Central memory CD8-positive, alpha-beta T cell (primary cell): ENCODE measurements at places on chromosomes 2 and 18.

DNA sequence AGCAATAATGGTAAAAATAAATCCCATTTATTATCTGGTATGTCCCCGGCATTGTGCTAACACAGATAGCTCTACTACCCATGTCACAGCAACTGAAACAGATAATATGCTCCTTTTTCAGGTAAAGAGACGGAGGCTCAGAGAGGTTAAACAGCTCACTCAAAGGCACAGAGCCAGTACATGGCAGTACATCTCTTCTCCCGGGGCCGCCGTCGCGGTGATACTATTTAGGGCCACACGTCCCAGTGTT lies 693 bp upstream of the PDK1 start:
- H3K27me3 ChIP-seq, result no peaks in the 10 kb centered on the region
- peak overlapping the region; percentile 84 for H3K27ac ChIP-seq
- no peak for DNase-seq
- H3K4me1 ChIP-seq, result peaks cover 27% of the 10 kb centered on the region

GRCh38 chr18:49920731-49921130 lies 107.4 kb upstream of the ACAA2 start:
- H3K27me3 ChIP-seq, result peaks cover 96% of the 10 kb centered on the region
- peaks cover 2% of the 10 kb centered on the region for H3K36me3 ChIP-seq
- H3K4me1 ChIP-seq, result no peaks in the 10 kb centered on the region
- H3K4me3 ChIP-seq, result no peak overlapping the region
- DNase-seq, result no peak

- no peak overlapping the region for H3K4me3 ChIP-seq
- DNase-seq, result no peak
- no peaks in the 10 kb centered on the region for H3K27me3 ChIP-seq
- H3K4me1 ChIP-seq, result peaks cover 27% of the 10 kb centered on the region
- H3K27ac ChIP-seq, result no peak overlapping the region
Observed at GRCh38 chr2:3435445-3435844, 56.0 kb downstream of the TRAPPC12 start.

DNA sequence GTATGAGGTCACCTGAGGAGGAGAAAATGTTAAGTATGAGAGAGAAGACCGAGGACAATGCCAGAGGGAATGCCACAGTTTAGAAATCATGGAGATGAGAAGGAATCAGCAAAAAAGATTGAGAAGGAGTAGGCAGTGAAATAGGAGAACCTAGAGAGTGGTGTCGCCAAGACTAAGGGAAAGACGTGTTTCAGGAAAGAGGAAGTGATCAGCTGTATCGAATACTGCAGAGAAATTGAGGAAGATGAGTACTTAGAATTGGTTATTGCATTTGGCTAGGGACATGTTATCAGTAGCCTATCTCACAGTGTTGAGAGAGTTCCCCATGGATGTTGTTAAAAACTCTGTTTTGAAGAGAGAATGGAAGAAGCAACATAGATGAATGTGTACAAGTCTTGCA lies 112.3 kb downstream of the GALNT1 start:
- no peak for DNase-seq
- H3K4me1 ChIP-seq, result no peaks in the 10 kb centered on the region
- no peak overlapping the region for H3K27ac ChIP-seq
- peaks cover 6% of the 10 kb centered on the region for H3K36me3 ChIP-seq
- no peak overlapping the region for H3K4me3 ChIP-seq

GRCh38 chr18:5449858-5450509 lies 93.8 kb downstream of the EPB41L3 start:
- DNase-seq, result no peak
- peaks cover 30% of the 10 kb centered on the region for H3K27me3 ChIP-seq
- H3K27ac ChIP-seq, result no peak overlapping the region

- no peak for DNase-seq
Observed at GRCh38 chr2:66697366-66697765, 262.4 kb downstream of the MEIS1 start.

- H3K4me3 ChIP-seq, result no peak overlapping the region
- H3K27me3 ChIP-seq, result no peaks in the 10 kb centered on the region
- no peak overlapping the region for H3K27ac ChIP-seq
- peaks cover 52% of the 10 kb centered on the region for H3K4me1 ChIP-seq
- H3K36me3 ChIP-seq, result peaks cover 5% of the 10 kb centered on the region
Observed at GRCh38 chr18:62531078-62531477, 8.3 kb downstream of the ZCCHC2 start.

DNA sequence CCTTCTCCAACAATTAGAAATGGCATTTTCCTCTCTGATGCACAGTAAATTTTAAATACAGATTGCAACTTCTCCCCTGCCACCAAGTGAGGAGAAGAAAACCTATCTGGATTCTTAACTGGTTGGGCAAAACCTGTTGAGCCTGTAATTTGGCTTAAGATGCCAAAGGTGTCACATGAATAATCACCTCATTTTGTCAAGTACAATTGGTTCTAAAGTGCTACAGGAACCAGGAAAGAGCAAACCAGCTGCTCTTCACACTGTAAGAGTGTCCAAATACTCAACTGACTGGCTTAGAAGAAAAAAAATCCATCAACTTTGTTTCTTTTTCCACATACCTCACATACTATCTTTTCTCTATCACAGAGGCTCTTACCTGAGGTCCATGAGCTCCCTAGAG lies 35.4 kb downstream of the NPC1 start:
- H3K27me3 ChIP-seq, result no peaks in the 10 kb centered on the region
- peak overlapping the region; percentile 61 for H3K27ac ChIP-seq
- H3K4me1 ChIP-seq, result peaks cover 23% of the 10 kb centered on the region
- no peak overlapping the region for H3K4me3 ChIP-seq
- DNase-seq, result no peak
- peaks cover 73% of the 10 kb centered on the region for H3K36me3 ChIP-seq

DNA sequence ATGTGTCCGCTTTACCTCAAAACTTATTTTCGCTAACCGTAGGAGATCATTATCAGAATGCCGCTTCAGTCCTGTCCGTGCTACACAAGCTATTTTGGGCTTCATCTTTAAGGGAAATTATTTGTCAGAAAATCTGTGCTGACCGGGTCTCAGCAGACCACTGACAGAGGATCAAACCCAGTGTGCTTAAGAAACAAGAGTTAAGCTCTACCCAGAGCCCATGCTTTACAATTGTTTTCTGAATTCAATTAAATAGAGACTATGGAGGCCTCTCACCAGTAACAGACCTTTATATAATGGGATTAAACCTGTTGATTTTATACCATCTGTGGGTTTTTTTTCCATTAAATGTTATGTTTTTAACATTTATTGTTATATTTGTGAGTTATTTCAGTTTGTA lies 1956.7 kb upstream of the PIK3C3 start:
- no peaks in the 10 kb centered on the region for H3K4me1 ChIP-seq
- no peaks in the 10 kb centered on the region for H3K36me3 ChIP-seq
- H3K27me3 ChIP-seq, result no peaks in the 10 kb centered on the region
- DNase-seq, result no peak

DNA sequence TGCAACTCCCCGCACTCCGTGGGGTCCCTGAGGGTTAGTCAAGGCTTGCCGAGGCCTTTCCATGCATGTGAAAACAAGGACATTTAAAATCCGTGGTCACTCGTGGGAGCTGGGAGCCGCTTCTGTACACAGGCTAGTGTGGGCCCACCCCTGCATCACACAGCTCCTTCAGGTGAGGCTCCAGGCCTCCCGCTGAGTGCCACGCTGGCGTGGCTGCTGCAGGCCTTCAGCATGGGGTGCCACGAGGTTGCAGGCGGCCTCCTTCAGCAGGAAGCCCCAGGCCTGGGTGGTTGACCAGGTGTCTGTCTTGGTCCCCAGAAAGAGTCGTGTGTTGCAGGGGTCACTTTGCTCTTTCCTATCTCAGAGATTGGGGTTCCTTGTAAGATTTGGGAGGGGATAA lies 6.6 kb downstream of the KLHL30 start:
- no peaks in the 10 kb centered on the region for H3K27me3 ChIP-seq
- no peak for DNase-seq
- H3K4me3 ChIP-seq, result no peak overlapping the region
- no peak overlapping the region for H3K27ac ChIP-seq
- peaks cover 15% of the 10 kb centered on the region for H3K4me1 ChIP-seq
- H3K36me3 ChIP-seq, result no peaks in the 10 kb centered on the region

DNA sequence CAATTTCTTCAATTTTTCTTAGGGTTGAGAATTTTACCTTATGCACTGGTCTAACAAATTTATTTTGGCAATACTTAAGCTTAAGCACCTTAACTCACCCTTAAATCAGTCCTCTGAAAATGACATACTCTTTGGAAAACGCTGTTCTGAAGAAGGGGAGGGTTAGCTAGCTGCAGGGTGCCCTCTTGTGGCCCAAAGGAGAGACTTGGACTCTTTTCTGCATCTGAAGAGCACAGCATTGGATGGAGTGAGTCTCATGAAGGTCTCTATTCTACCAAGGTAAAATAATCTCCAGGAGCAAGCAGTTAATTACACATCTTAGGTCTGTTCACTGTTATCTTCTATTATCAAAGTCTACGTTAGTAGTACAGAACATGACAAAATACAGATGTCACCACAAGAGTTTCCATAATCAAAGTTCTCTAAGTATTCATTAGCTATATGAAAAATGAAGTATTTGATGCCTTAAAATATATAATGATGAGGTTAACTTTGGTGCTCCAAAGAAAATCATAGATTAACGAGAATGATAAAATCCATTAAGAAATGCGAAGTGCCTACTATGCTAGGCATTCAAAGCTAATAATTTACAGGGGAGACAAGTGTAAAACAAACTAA lies 24.4 kb downstream of the PUM2 start:
- H3K36me3 ChIP-seq, result peaks cover 38% of the 10 kb centered on the region
- peak overlapping the region; percentile 33 for H3K27ac ChIP-seq
- no peak overlapping the region for H3K4me3 ChIP-seq
- DNase-seq, result no peak

- H3K27ac ChIP-seq, result no peak overlapping the region
- H3K4me1 ChIP-seq, result peaks cover 6% of the 10 kb centered on the region
- H3K4me3 ChIP-seq, result no peak overlapping the region
- DNase-seq, result no peak
Observed at GRCh38 chr2:402721-403120, 114.8 kb upstream of the ALKAL2 start.

DNA sequence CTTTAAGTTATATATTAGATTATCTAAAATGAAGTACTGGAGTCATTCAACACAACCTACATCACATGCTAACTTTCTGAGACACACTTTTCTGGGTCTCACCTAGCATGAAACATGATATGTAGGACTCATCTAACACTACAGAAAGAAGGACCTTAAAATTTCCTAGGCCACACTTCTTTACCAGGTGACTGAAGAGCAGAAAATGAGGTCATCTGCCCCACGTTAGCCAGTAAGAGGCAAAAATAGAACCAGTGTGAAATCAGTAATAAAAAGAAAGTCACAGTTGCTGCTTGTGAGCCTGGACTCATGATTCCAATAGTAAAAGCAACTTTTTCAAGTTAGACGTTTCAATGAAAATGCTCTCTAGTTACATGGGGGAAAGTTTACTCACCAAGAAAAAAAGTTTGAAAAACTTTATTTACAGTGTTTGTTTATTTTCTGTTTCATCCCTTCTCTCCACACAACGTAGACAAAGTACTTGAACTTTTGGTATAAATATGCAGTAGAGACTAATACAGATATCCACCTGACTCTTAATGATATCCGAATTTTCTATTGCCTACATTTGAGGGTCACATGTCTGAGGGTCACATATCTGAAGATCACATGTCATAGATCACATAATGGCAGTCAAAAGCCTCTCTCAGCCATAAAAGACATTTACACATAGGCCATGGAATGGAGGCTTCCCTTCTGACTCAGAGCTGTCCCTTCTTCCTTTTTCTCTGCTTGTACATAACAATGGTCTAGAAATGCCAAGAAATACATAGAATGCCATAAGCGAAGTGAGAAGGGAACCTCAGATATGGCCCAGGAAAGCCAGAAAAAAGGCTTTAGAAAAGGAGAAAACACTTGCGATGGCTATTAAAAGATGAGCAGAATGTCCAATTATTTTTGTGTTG lies 362.9 kb downstream of the ZEB2 start:
- H3K27me3 ChIP-seq, result no peaks in the 10 kb centered on the region

DNA sequence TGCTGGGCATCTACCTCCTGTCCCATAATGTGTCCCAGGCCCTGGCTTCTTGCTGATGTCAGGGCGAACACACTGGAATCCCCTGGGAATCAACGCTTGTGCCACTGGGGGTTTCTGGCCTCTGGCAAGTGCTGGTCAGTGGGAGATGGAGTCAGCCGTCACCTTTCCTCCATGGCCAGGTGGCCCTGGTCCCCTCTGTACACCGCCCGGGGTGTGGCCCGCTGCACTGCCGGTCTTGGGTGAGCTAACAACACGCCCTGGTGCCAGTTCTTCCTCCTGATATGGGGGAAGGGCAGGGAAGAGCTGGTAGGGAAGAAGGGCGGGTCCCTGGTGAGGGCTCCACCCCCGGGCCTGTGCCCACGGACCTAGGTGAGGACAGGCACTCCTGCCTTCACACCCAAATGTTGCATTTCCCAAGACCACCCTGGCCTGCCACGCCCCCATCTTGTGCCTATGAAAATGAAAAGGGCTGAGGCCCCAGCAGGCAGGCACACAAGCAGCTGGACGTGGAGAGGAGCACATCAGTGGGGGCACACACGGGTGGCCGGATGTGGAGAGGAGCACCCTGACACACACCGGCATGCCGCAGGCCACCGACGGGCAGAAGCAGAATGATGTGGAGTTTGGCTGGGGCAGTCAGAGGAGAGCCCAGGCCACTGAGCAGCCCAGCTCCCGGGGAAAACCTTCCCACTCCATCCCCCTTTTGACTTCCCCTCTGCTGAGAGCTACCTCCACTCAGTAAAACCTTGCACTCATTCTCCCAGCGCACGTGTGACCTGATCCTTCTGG lies 140.5 kb downstream of the ASB1 start:
- H3K36me3 ChIP-seq, result no peaks in the 10 kb centered on the region
- H3K27ac ChIP-seq, result no peak overlapping the region
- DNase-seq, result no peak
- H3K4me3 ChIP-seq, result no peak overlapping the region
- H3K27me3 ChIP-seq, result peaks cover 19% of the 10 kb centered on the region

DNA sequence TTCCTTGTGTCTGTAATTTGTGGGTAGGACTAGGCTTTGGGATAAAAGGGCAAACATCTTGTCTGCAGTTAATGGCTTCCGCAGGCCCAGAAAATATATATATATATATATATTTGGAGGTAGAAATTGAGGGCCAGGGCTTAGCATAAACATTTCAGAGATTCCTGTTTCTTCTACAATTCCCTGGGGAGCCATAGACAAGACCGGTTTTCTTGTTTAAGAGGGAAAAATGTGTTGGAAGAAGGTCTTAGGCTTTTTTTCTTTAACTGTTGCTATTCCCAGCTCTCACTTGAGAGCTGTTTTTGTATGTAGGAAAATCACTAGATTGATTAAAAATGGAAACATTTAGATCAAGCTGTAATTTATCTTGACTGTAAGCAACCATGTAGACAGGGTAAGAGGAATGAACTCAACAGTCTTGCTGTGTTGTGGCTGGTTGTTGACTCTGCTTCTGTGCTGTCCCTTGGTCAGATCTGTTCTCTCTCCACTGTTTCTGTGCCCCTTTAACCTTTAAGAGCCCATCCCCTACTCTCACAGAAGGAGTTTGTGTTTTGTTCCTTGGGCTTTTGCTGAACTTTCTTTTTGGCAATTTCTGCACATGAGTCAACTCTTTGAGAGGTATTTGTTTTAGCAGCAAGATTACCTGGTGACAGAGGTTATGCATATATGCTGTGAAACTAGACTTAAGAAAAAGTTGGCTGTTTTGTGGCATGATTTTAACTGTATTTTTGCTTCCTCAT lies 58.3 kb downstream of the EFEMP1 start:
- H3K4me3 ChIP-seq, result no peak overlapping the region
- no peaks in the 10 kb centered on the region for H3K27me3 ChIP-seq
- H3K4me1 ChIP-seq, result no peaks in the 10 kb centered on the region
- DNase-seq, result no peak
- H3K27ac ChIP-seq, result no peak overlapping the region
